ENCODE measurements at places on chromosomes 5 and 9.

GRCh38 chr9:20551835-20552234 is 70.5 kb downstream of the MLLT3 start:
- no peaks in the 10 kb centered on the region for H3K36me3 ChIP-seq
- DNase-seq, result no peak
- no peak overlapping the region for H3K4me3 ChIP-seq
- no peak overlapping the region for H3K27ac ChIP-seq

GRCh38 chr9:82091100-82091499 is 102.5 kb downstream of the SPATA31D1 start:
- H3K4me1 ChIP-seq, result no peaks in the 10 kb centered on the region
- H3K4me3 ChIP-seq, result no peak overlapping the region
- H3K36me3 ChIP-seq, result no peaks in the 10 kb centered on the region
- no peak overlapping the region for H3K27ac ChIP-seq

GRCh38 chr5:52989025-52989780 is at the start of gene ITGA2:
ITGA2 (plus strand) TSS chr5:52989352; CDS start chr5:52989469, 117 bp downstream.
- no peaks in the 10 kb centered on the region for H3K36me3 ChIP-seq
- peak; percentile 67 for DNase-seq
- H3K4me3 ChIP-seq, result peak within 1 kb of the TSS; percentile 61
- peak within 1 kb of the TSS; percentile 69 for H3K27ac ChIP-seq
- no peaks in the 10 kb centered on the region for H3K27me3 ChIP-seq

- no peaks in the 10 kb centered on the region for H3K27me3 ChIP-seq
- no peak for DNase-seq
- no peaks in the 10 kb centered on the region for H3K4me1 ChIP-seq
- H3K36me3 ChIP-seq, result no peaks in the 10 kb centered on the region
- H3K4me3 ChIP-seq, result no peak overlapping the region
- no peak overlapping the region for H3K27ac ChIP-seq
These were observed 111.1 kb downstream of the ARRDC3 start for GRCh38 chr5:91271999-91272398.

Measured in tibial artery (tissue), 4 donors.